ENCODE measurements at places on chromosomes 3 and 15.

DNA sequence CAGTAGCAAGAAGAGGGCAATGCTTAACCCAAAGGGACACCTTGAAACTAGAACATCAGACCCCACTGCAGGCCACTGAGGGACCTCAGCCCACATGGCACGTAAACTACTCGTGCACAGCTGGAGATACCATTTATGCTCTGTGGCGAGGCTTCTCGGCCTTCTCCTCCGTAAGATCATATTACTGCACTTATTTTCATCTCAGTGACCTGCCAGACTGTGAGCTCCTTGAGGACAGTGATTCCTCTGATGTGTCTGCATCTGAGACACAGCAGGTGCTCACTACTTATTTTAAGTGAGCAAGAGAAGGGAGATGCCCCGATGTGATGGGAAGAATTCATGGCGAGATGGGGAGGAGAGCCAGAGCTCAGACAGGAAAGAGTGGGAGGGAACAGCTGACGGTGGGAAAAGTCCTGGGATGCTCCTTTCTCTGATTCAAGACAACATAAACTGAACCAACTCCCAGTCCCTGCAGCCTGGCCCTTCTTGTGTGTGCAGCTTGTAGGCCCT, 137.6 kb downstream of the RPLP1 start:
- DNase-seq: no peak

- DNase-seq: no peak
Measured at GRCh38 chr15:62492900-62493299, 327.8 kb upstream of the C2CD4B start.

- no peak for DNase-seq
Measured at GRCh38 chr3:186802701-186803100, 3.6 kb downstream of the RFC4 start.

GRCh38 chr3:15527031-15527459, 5.5 kb upstream of the COLQ start:
- no peak for DNase-seq

DNA sequence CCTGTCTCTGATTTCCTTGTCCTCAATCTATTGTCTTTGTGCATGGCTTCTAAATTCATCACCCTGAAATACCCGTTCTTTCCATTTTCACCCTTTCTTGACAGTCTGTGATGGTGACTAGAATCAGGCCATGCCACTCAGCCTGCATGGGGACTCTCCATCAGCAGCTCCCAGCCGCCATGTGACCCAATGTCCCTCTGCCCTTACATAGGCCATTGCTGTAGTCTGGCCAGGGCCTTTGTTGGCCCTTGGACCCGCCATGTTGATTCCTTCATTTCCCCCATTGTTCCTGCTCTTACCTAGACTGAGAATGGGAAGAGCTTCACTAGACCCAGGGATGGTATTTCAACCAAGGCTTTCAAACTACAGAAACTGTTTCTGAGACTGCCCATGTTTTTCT, 45.8 kb downstream of the SPSB4 start:
- no peak for DNase-seq

DNA sequence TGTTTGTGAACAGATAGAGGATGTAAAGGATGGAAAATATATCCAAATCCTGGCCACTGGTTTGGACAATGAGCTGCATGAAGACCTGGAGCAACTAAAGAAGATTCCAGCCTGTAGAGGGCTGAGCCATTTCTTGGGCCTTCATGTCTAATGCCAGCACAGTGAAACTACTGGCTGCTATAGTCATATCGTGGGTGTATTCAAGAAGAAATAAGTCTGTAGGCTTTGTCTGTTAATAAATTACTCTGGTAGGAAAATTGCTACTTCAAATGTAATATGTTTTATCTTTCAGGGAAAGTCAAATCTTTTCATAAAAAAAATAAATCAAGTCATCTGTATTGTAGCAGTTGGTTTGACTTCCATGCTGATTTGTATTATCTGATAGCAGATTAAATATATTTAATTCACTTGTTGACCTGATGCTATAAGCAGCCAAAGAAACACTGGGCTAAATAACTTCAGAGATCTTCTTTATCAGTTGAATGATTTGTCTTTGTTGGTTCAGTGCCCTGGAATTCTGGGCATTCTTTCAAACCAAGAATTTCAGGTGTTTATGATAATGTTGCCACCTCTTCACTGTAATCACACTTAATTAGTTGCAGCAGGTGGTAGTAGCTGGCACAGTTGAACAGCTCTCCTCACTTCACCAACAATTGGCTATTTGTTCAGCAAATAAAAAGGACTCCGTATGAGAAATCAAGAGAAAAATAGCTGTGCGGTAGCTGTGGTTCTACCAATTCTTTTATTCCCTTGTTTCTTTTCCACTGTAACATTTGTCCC, 1109.5 kb downstream of the NSUN3 start:
- DNase-seq: no peak

Data from CD4-positive, alpha-beta T cell treated with Interleukin-1 beta for 1 hour (primary cell).